ENCODE measurements at places on chromosomes 7 and 10. TPM values are rescaled to one million over a fixed set of nuclear protein-coding genes. Genes with fewer than 3 reads are reported as not detected.

The PILRA gene
- polyA plus RNA-seq, result 0.59 TPM

The SAMD9L gene
- polyA plus RNA-seq, result 6.8 TPM

The PRPS1L1 gene
- not detected for polyA plus RNA-seq

The GOLGA7B gene
- polyA plus RNA-seq, result 3.6 TPM

The FEZF1 gene
- not detected for polyA plus RNA-seq

The CLRN3 gene
- not detected for polyA plus RNA-seq

The AKR1C1 gene
- polyA plus RNA-seq, result 28.1 TPM

The CALML3 gene
- 20.2 TPM for polyA plus RNA-seq

The CASTOR2 gene
- polyA plus RNA-seq, result 1.3 TPM

The GHRHR gene
- not detected for polyA plus RNA-seq

The DYNC1I1 gene
- 0.10 TPM for polyA plus RNA-seq

The HOXA1 gene
- polyA plus RNA-seq, result 5.2 TPM

The FAM24A gene
- polyA plus RNA-seq, result not detected

The HSPA12A gene
- 8.5 TPM for polyA plus RNA-seq

The SLC29A4 gene
- 0.43 TPM for polyA plus RNA-seq

The OR13A1 gene
- polyA plus RNA-seq, result not detected

The PON1 gene
- not detected for polyA plus RNA-seq

The KRIT1 gene
- polyA plus RNA-seq, result 33.3 TPM

The CCL24 gene
- not detected for polyA plus RNA-seq

The PSD gene
- 0.10 TPM for polyA plus RNA-seq

The LDB3 gene
- polyA plus RNA-seq, result not detected

The CALHM1 gene
- polyA plus RNA-seq, result not detected

The LRIT1 gene
- not detected for polyA plus RNA-seq

The PAPOLB gene
- not detected for polyA plus RNA-seq

The PLPP4 gene
- polyA plus RNA-seq, result 0.76 TPM

The NAT16 gene
- polyA plus RNA-seq, result not detected

The ANXA8L1 gene
- 686 TPM for polyA plus RNA-seq

The HMX2 gene
- not detected for polyA plus RNA-seq

The ADRB1 gene
- polyA plus RNA-seq, result 0.07 TPM

The PIP gene
- not detected for polyA plus RNA-seq

The CCDC172 gene
- polyA plus RNA-seq, result not detected

The SLC26A3 gene
- polyA plus RNA-seq, result not detected

Data from keratinocyte (primary cell).